ELF-1 (cell line): ENCODE measurements at places on chromosomes 2 and 18.

DNA sequence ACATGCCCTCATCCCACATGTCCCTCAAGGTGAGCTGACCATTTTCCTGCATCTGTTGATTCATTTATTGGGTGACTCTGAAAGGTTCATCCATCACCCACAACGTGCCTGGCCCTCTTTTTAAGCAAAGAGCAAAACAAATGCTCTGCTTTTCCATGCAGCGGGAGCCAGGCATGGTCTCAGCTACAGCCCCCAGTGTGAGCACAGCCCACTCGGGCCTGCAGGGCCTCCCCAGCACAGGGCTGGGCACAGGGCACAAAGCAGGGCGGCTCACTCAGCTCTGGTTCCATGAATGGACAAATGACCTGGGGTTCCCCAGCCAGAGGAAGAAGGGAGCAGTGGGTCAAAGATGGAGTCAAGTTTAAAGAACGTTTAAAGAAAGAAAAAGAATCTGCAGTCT lies 24.1 kb upstream of the OTOS start:
- no peak for DNase-seq

GRCh38 chr18:79217979-79218604 lies 148.9 kb downstream of the ATP9B start:
- DNase-seq, result no peak

DNA sequence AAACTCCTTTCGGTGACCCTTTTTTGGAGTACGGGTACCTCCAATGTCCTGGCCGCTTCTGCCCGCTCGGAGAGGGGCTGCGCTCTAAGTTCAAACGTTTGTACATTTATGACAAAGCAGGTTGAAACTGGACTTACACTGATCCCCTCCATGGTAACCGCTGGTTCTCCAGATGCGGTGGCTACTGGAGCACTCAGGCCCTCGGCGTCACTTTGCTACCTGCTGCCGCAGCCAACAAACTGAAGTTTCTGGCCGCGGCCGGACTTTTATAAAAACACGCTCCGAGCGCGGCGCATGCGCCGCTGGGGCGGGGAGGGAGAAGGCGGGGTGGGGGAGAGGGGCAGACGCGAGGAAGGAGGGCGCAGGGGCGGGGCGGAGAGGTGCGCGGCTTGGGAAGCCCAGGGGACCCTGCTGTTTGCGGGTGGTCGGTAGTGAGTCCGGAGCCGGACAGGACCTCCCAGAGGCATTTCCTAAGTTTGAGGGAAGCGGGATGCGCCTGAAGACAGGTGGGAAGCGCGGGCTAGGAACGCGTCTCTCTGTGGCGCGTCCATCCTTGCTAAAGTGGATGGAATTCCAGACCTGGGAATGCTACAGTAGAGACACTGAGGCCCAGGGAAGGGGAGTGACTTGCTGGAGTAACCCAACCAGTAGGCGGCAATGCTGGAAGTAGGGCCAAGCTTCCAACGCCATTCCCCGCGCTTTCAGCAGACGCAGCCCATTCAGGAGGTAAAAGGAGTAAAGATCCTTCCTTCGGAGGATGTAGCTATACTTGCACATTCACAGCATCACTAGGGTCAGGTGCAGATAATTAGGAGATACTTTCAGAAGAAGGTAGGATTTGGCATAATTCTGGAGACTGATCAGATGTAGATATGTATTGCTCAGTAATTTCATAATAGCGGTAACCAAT lies at the start of gene CXCR4:
Gene CXCR4 (minus strand): TSS at position 241 of the 910 bp plus-strand sequence. CDS start 89 bp downstream, at position 152.
- DNase-seq, result peak; percentile 90

GRCh38 chr2:95578539-95578938 lies 13.3 kb upstream of the TRIM43 start:
- DNase-seq, result no peak

DNA sequence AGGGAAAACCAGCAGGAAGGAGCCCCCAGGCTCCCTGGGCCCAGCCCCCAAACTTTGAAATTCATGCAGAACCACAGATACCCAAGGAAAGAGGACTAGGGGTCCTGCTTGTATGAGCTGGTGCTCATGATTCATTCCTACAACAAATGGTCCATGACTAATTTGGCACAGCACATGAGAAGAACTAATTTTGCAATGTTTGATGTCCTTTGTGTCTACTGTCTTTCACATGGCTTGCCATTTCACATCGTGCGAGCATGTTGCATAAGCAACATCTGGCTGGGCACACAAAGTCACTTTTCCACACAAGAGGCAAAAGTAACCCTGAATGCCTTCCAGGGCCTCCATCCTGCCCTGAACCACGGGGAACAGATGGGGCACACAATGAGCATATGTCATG lies 149.6 kb upstream of the APCDD1 start:
- no peak for DNase-seq

- no peak for DNase-seq
Observed at GRCh38 chr2:99957332-99958133, 184.9 kb downstream of the AFF3 start.

DNA sequence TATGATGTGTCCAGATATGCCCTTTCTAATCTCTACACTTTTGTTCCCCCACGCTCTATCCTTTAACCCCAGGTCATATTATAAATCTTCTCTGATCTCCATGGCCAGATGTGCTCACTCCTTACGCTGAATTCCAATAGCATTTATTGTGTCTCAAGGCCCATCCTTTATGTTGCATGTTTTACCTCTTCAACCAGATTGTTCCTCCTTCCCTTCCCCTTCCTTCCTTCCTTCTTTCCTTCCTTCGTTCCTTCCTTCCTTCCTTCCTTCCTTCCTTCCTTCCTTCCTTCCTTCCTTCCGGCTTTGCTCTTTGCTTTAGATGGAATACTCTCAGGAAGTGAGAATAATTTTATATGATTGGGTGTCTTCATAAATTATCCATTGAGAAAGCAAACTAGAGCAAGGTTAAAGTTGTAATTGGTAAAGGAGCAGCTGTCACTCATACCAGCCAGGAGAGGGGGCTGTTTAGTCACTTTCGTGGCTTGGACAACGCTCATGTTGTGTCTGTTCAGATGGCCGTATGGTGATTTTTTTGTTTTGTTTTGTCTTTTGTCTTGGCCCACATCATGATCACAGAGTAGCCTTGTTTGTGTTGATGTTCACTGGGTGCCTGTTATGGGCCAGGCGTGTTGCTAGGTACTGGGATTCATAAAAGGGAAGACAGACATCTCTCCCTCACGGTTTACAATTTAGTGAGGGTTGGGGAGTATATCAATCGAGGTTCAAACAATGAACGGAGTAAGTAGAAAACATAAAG lies 68.0 kb downstream of the DAW1 start:
- peak; percentile 40 for DNase-seq

DNA sequence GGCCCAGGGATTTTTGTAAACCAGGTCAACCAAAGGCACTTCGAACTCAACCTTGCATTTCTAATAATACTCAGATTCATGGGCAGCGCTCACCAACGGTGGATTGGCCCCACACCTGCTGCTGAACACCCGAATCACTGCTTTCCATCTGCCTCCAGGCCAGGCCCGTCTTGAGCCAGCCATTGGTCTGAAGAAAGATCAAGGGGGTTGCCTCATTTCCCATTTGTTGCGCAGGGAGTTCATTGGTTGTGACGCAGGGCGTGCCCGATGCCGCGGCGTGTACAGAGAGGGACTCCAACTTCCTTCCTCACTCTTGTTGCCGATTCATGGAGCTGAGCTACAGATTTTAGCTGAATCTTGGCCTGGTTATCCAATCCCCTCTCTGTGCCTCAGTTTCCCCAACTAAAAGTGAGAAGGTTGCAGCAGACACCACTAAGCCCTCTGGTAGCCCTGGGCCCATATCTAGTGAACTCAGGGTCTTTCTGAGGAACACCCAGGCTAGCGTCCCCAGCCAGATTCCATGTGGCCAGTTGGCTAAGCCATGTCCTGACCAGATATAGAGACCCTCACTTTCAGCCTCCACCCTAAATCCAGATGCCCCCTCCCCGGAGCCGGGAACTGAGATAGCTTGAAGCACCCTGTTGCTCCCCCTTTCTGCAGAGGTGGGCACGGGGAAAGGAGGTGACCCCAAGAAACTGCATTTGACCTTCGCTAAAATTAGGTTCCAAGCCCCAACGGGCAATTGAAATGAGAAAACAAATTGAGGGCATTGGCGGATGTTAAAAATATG lies 60.9 kb upstream of the HPCAL1 start:
- no peak for DNase-seq

- no peak for DNase-seq
Observed at GRCh38 chr2:205477016-205477705, 205.1 kb upstream of the NRP2 start.

DNA sequence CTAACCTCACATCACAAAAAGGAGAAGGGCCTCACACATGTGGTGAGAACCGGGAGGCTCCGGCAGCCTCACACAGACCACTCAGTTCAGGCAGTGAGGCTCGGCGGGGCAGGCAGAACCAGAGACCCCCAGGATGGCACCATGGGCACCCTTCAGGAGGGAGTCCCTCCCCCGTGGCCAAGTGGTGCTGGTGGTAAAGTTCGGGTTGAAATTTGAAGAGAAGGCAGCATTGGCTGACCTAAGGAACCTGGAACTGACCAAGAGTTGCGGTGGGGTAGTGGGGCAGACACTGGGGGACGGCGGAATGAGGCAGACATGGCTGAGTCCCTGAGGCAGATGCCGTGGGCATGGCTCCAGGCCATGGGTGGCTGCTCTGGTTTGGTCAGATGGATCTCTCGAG lies 239.3 kb upstream of the MYT1L start:
- no peak for DNase-seq

DNA sequence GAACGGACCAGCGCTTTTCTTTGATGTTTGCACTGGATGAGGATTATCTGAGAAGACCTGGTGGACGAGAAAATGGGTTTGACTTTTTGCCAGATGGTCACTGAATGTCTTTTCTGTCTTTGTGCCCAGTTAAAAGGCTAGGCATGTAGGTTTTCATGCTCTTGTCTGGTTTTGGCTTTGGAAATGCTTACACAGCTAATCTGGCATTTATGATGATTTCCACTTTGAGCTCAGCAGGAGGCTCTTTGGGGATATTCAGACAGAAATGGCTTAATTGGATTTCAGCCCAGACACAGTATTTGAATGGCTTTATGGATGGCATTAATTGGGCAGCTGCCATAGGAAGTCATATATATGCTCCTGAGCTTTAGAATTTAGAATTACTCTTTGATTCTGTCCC lies 59.6 kb downstream of the NCK2 start:
- DNase-seq, result no peak

DNA sequence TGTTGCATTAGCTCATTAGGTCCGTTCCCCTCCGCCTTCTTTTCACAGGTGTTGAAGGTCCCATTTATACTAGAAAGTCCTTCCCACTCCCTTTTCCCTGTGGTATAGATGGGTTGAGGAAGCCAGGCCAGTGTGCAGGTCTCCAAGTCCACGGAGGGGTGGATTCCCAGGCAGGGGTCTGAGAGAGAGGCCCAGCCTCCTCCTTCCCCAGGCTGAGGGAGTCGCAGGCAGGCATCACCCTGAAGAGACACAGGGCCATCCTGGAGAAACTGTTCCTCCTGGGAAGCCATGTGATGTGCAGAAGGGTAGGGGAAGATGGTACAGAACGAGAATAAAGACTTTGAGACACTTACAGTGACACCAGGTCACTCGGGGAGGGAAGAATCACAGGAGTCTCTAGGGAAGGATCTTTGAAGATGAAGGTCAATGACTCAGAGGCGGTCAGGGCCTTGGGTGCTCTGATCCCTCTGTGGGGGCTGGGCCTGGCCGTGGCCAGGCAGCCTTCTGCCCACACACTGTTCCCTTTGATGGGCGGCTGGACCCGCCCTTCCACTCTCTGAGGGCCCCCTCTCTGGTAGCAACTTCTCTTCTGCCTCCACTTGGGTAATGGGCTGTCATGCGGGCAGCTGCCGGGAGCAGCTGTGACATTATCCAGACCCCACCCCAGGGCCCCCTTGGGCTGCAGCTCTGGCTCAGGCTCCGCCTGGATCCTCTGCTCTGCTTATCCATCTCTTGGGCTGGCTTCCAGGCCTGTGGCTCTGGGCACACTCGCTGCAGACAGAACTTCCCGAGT lies 45.1 kb downstream of the RHOB start:
- peak; percentile 81 for DNase-seq

GRCh38 chr18:7452331-7452730 lies 114.8 kb upstream of the PTPRM start:
- peak; percentile 72 for DNase-seq

DNA sequence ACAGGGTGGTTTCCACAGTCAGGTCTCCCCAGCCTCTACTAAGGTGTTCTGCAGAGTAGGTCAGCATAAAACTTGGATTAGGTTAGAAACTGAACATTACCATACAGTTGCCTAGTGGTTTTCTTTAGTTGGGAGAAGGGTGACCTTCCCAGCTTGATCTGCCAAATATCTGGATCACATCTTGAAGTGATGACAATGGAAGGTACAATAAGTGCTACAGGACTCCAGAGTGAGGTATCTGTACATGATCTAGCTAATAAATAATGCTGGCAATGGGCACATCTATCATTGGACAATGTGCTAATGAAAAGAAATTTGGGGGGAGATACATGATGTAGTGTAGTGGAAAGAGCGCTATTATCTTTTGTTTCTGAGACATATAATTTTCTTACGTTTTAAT lies 54.6 kb upstream of the ACVR1 start:
- no peak for DNase-seq

DNA sequence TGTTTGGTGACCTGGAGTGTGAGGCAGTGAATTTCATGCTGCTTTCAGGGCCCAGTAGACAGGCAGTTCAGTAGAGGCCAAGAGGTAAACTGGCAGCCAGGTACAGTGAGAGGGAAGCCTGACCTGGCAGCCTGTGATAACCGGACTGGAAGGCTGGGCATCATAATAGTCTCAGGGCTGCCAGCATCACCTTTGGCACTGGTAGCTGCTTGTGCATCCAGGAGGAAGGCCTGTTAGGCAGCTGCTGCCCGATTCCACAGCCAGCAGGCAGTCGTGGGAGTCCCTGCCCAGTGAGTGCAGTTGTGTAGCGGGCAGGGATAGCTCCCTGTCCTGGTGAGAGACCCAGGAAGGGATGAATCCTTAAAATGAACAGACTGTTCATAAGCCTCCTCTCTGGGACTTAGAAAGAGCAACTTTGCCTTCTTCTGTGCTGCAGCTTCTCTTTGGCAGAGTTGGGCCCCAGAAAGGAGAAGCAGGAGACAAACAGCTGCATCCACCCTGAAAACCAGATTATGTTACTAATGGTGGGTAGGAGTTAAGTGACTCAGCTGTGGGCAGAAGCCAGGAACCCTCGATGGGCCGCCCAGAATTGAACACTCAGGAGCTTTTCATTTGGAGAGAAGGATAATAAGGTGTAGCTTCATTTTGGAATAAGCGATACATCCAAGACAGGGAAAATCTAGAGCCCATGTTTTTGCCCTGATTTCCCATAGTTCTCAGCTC lies 8.1 kb upstream of the GPBAR1 start:
- DNase-seq, result no peak

GRCh38 chr2:239327536-239328350 lies 73.1 kb downstream of the HDAC4 start:
- no peak for DNase-seq

DNA sequence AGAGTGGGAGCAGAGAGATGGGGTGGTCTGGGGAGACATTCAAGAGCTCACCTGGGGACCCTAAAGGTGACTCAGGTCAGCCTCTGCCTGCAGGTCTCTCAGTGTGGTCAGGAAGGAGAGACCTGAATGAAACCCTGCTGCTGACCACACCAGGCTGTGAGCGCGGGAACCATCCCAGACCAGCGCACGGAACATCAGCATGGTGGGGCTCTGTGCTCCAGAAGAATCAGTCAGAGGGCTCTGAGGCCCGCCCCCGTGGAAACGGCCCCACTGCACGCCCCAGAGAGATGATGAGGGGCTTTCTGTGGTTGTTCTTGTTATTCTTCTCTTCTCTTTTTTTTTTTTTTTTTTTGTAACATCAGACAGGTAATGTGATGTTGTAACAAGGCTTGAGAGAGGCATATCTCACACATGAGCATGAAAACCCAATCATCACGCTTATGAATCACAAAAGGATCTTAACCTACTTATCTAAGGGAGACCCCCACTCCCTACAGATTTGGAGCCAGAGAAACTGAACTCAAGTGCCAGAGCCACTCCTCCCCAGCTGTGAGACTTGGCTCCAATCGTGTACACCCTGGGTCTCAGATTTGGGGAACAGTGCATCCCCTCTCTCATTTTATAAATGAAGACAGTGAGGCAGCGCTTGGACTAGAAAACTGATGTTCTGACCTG lies 302.2 kb downstream of the EIPR1 start:
- peak; percentile 0 for DNase-seq
